Right cardiac atrium (tissue), 5 donors: ENCODE measurements at places on chromosomes 2 and 18. TPM values are rescaled to one million over a fixed set of nuclear protein-coding genes. Genes with fewer than 3 reads are reported as not detected.

REEP1 gene
- 16.5 TPM for polyA plus RNA-seq

MAB21L4 gene
- not detected for polyA plus RNA-seq

TFCP2L1 gene
- polyA plus RNA-seq = 0.38 TPM

CDH2 gene
- 75.6 TPM for polyA plus RNA-seq

IL36RN gene
- not detected for polyA plus RNA-seq

IHH gene
- polyA plus RNA-seq = 0.05 TPM

ME2 gene
- 94.7 TPM for polyA plus RNA-seq

FAM237A gene
- polyA plus RNA-seq = not detected

CRACDL gene
- 2.7 TPM for polyA plus RNA-seq

ALPG gene
- not detected for polyA plus RNA-seq

EFHD1 gene
- polyA plus RNA-seq = 14.7 TPM

ALPP gene
- not detected for polyA plus RNA-seq

GTF3C2 gene
- 16.9 TPM for polyA plus RNA-seq

PLEKHH2 gene
- polyA plus RNA-seq = 3.2 TPM

CROCC2 gene
- not detected for polyA plus RNA-seq

SUMO1 gene
- 101 TPM for polyA plus RNA-seq

FRZB gene
- 2.8 TPM for polyA plus RNA-seq
